Panc1 (cell line): ENCODE measurements at places on chromosomes 6 and 20. TPM values are rescaled to one million over a fixed set of nuclear protein-coding genes. Genes with fewer than 3 reads are reported as not detected.
A peak's percentile ranks its signal among the peaks of the same experiment; 100 is the strongest.

The MLN gene
- total RNA-seq = not detected

The GZF1 gene
- total RNA-seq = 18.0 TPM

DNA sequence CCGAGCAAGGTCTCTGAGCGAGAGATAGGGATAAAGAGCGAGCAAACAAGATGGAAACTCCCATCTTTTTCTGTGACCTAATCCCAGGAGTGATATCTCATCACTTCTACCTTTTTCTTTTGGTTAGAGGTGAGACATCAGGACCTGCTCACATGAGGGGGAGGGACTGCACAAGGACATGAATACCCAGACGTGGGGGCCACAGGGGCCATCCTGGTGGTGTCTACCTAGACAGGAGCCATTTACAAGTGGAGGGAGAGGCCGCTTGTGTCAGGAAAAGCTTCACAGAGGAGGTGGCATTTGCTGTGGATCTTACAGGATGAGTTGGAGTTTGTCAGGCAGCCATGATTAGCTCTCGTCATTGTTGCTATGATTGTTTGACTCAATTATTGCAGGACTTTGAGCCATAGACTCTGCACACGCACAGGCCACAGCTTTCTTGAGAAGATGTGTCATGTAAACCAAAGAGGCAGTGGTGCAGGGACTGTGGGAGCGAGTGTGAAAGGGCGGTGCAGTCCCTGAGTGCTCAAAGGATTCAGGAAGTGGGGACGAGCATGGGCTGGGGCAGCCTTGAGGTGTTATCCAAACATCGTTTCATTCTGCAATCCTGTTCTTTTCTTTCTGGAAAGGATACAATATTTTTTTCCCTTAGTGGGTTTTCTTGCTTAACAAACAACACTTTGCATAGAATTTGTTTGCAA, 7.7 kb downstream of the NPEPL1 start:
- no peaks in the 10 kb centered on the region for H3K4me1 ChIP-seq
- no peak overlapping the region for H3K27ac ChIP-seq
- no peaks in the 10 kb centered on the region for H3K27me3 ChIP-seq
- no peak overlapping the region for H3K4me3 ChIP-seq

DNA sequence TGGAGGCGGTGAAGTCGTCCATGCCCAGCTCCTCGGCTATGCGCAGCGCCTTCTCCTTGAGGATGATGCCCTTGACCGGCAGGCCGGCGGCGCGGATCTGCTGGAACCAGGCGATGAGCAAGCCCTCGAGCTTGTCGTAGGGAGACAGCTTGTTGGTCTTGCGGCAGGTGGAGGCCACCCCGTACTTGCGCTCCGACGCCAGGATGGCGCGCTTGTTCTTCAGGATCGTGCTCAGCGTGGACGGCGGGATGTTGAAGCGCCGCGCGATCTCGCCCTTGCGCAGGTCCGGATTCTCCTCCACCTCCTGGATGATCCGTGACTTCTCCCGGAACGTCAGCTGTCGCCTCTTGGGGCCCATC, 435 bp downstream of the CENPB start:
- H3K27me3 ChIP-seq = no peaks in the 10 kb centered on the region
- H3K4me1 ChIP-seq = peaks cover 21% of the 10 kb centered on the region
- peak overlapping the region; percentile 87 for H3K27ac ChIP-seq
- H3K4me3 ChIP-seq = peak overlapping the region; percentile 65

GRCh38 chr6:75855052-75855451, 106.0 kb downstream of the MYO6 start:
- no peak overlapping the region for H3K4me3 ChIP-seq
- peaks cover 13% of the 10 kb centered on the region for H3K36me3 ChIP-seq
- H3K4me1 ChIP-seq = peaks cover 32% of the 10 kb centered on the region

DNA sequence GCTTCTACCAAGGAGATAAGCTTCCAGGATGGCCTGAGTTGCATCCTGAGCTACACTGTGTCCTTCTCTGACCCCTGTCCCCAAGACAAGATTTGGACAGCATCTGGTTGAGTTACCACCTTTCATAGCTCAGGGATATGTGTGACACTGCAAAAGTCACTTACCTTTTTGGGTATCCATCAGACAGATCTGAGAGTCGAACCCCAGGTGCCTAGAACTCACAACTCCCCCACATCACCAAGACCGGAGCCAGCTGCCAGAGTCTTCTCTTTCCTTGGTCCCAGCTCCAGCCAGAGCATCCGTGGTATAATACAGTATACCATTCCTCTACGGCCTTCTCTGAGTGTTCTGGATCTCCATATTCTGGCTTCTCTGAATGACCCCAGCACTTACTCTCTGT, 133.0 kb downstream of the CD83 start:
- H3K27me3 ChIP-seq = peaks cover 7% of the 10 kb centered on the region
- no peak overlapping the region for H3K27ac ChIP-seq
- no peaks in the 10 kb centered on the region for H3K4me1 ChIP-seq
- H3K4me3 ChIP-seq = no peak overlapping the region

GRCh38 chr6:14804785-14805210, 441.1 kb upstream of the JARID2 start:
- H3K27me3 ChIP-seq = no peaks in the 10 kb centered on the region
- no peak overlapping the region for H3K27ac ChIP-seq
- no peaks in the 10 kb centered on the region for H3K36me3 ChIP-seq
- no peak for DNase-seq
- no peak overlapping the region for H3K4me3 ChIP-seq
- no peaks in the 10 kb centered on the region for H3K4me1 ChIP-seq

The ADGRB3 gene
- 0.10 TPM for total RNA-seq

The CLIC1 gene
- total RNA-seq = 583 TPM

- H3K4me3 ChIP-seq = no peak overlapping the region
- H3K36me3 ChIP-seq = no peaks in the 10 kb centered on the region
- no peaks in the 10 kb centered on the region for H3K4me1 ChIP-seq
- no peak for DNase-seq
- H3K27ac ChIP-seq = no peak overlapping the region
Observed at GRCh38 chr6:49662231-49662891, 25.7 kb upstream of the RHAG start.

The DAAM2 gene
- total RNA-seq = not detected

DNA sequence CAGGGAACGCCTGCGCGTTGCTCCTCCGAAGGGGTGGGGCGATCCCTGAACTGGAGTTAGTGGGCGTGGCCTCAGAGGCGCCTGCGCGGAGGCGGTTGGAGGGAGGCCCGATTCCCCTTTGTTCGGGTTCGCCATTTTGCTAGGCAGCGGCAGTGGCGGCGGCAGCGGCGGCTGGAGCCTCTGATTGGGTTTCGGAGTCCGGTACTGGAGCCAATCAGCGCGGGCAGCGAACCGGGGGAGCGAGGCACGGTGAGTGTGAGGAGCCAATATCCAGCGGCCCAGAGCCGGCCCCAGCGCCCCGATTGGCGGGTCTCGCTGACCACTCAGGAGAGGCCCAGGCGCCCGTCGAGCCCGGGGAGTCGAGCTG, at the start of gene NFYA:
Gene NFYA (plus strand): TSS at position 139 of the 367 bp plus-strand sequence. CDS start 6,116 bp downstream, outside the sequence.
- peak within 1 kb of the TSS; percentile 100 for H3K27ac ChIP-seq
- H3K4me3 ChIP-seq = peak within 1 kb of the TSS; percentile 96

The MEP1A gene
- total RNA-seq = not detected

The HNF4A gene
- 0.28 TPM for total RNA-seq

- DNase-seq = no peak
- H3K27me3 ChIP-seq = no peaks in the 10 kb centered on the region
- no peak overlapping the region for H3K4me3 ChIP-seq
- H3K27ac ChIP-seq = no peak overlapping the region
Observed at GRCh38 chr20:16189371-16189770, 383.9 kb downstream of the KIF16B start.

DNA sequence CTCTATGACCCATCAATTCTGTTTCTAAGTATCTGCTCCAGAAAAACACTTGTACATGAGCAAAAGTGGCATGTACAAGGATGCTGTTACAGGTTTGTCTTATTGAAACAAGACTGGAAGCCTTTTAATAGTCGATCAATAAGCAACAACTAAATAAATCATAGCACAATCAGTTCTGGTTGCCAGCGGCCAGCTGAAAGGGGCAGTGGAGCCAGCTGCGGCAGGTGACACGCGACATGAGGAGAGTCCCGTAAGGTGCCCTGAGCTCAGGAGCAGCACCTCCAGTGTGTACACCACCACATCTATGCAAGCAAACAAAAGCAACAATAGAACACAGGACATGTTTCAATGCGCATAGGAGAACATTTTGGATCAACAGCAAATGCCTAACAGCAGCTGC, 20.7 kb upstream of the NNAT start:
- H3K27ac ChIP-seq = no peak overlapping the region
- no peak overlapping the region for H3K4me3 ChIP-seq
- no peaks in the 10 kb centered on the region for H3K27me3 ChIP-seq
- H3K36me3 ChIP-seq = no peaks in the 10 kb centered on the region
- no peak for DNase-seq

- no peaks in the 10 kb centered on the region for H3K36me3 ChIP-seq
- H3K27ac ChIP-seq = no peak overlapping the region
Observed at GRCh38 chr20:11379257-11380011, 538.3 kb upstream of the BTBD3 start.

The ENPP1 gene
- 6.8 TPM for total RNA-seq

GRCh38 chr6:150633486-150633834, 33.8 kb downstream of the PLEKHG1 start:
- no peaks in the 10 kb centered on the region for H3K36me3 ChIP-seq
- H3K4me3 ChIP-seq = no peak overlapping the region
- peaks cover 8% of the 10 kb centered on the region for H3K27me3 ChIP-seq
- no peak overlapping the region for H3K27ac ChIP-seq

The DNAH8 gene
- not detected for total RNA-seq

The AVP gene
- total RNA-seq = not detected

- DNase-seq = no peak
- peaks cover 3% of the 10 kb centered on the region; the same call in 1 of the 2 replicates for H3K27me3 ChIP-seq
- no peaks in the 10 kb centered on the region for H3K36me3 ChIP-seq
- no peak overlapping the region for H3K4me3 ChIP-seq
Observed at GRCh38 chr6:106820412-106820852, 154.1 kb downstream of the CD24 start.

- no peak within 1 kb of the TSS for H3K4me3 ChIP-seq
- peaks cover 2% of the 10 kb centered on the region for H3K27me3 ChIP-seq
- H3K36me3 ChIP-seq = no peaks in the 10 kb centered on the region
- no peak for DNase-seq
- H3K4me1 ChIP-seq = no peaks in the 10 kb centered on the region
Observed at GRCh38 chr20:44810391-44811149, at the start of gene RIMS4. TSS of gene RIMS4 (minus strand) at chr20:44810546. CDS start at chr20:44810271, 275 bp downstream.

GRCh38 chr6:43782764-43783513, 12.9 kb downstream of the VEGFA start:
- no peaks in the 10 kb centered on the region for H3K27me3 ChIP-seq
- H3K27ac ChIP-seq = no peak overlapping the region
- peaks cover 4% of the 10 kb centered on the region; the same call in 1 of the 2 replicates for H3K4me1 ChIP-seq
- no peak overlapping the region for H3K4me3 ChIP-seq

DNA sequence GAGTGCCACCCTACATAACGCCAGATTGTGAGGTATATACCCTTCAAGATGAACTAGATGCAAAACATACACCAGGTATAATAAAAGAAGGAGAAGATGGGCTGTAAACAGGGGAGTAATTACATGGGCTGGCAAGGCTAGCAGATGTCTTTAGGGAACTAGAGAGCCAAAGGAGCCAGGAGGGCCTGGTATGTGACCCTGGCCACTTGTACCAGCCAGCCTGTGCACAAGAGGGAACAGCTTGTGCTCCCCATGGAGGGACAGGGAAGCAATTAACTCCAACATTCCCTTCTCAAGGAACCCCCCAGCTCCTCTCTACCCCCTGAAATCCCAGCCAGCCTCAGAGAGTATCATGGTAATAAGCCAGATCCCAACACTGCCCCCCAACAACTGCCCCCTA, 139.9 kb downstream of the HIVEP2 start:
- no peak for DNase-seq
- H3K27ac ChIP-seq = no peak overlapping the region
- H3K4me1 ChIP-seq = no peaks in the 10 kb centered on the region
- H3K36me3 ChIP-seq = no peaks in the 10 kb centered on the region
- H3K27me3 ChIP-seq = no peaks in the 10 kb centered on the region

The PIGU gene
- total RNA-seq = 22.9 TPM
